ENCODE measurements at places on chromosomes 6 and 20.
A peak's percentile ranks its signal among the peaks of the same experiment; 100 is the strongest.

- DNase-seq, result peak; percentile 13
These were observed 4.2 kb upstream of the CTSZ start for GRCh38 chr20:59010995-59011873.

GRCh38 chr6:125537090-125537489, 212.3 kb upstream of the HEY2 start:
- DNase-seq, result no peak

GRCh38 chr6:4870821-4871494, 94.8 kb downstream of the CDYL start:
- DNase-seq, result no peak

DNA sequence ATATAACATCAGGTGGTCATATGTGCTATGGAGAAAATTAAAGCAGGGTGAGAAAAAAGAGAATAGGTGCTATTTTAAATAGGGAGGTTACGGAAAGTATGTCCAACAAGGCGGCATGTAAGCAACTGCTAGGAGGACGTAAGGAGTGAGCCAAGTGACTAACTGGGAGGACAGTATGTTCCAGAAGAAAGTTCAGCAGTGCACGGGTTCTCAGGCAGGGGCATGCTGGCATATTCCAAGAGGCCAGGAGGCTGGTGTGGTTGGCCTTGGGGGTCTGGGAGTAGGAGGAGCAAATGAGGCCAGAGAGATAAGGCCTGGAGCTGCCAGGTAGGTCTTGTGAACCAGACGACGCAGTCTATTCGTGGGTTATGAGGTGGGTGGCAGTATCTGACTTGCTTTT, 112.4 kb downstream of the ARMC2 start:
- no peak for DNase-seq
